Activated naive CD8-positive, alpha-beta T cell treated with anti-CD3 and anti-CD28 coated beads, Interleukin-2, amount 10 ng/mL, durations not matched to agents 7 days and 5 days (primary cell): ENCODE measurements at places on chromosomes 2 and 18. TPM values are rescaled to one million over a fixed set of nuclear protein-coding genes. Genes with fewer than 3 reads are reported as not detected.

- DNase-seq, result no peak
These were observed 269.2 kb downstream of the LRATD1 start for GRCh38 chr2:14901737-14902136.

GRCh38 chr2:76861708-76862107, 660.5 kb downstream of the LRRTM4 start:
- no peak for DNase-seq

GRCh38 chr18:50697509-50697908, 122.3 kb downstream of the MRO start:
- DNase-seq, result no peak

DNA sequence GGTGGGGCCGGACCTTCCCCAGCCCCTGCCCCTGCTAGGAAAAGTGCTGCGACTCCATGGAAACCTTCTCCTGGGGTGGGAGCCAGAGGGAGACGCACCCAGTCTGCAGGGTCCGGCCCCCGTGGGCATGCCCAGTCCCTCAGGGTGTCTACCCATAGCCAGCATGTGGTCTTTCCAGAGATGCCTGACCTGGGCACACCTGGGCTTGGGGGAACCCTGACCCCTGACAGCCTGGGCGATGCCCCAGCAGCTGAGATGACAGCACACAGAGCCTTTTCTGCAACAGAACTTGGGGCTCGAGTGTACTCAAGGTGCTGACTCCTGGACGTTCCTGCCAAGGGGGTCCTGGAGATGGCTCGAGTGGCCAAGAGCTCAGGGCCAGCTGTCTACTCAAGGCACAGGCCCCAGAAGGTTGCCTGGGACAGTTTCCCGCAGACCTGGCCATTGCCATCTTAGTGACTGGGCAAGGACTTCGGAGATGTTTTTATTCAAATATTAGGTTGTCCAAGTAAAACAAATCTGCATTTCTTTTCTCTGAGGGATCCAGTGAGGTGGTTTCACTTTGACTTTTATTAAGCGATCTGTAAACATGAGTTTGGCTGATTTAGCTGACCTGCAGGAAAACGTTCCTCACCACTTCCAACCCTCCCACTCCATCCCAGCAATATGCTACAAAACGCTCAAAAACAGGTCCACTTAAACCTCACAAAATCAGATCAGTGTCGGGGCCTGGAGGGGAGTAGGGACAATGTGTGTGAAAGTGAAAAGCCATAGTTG, 228.0 kb downstream of the EIPR1 start:
- no peak for DNase-seq

DNA sequence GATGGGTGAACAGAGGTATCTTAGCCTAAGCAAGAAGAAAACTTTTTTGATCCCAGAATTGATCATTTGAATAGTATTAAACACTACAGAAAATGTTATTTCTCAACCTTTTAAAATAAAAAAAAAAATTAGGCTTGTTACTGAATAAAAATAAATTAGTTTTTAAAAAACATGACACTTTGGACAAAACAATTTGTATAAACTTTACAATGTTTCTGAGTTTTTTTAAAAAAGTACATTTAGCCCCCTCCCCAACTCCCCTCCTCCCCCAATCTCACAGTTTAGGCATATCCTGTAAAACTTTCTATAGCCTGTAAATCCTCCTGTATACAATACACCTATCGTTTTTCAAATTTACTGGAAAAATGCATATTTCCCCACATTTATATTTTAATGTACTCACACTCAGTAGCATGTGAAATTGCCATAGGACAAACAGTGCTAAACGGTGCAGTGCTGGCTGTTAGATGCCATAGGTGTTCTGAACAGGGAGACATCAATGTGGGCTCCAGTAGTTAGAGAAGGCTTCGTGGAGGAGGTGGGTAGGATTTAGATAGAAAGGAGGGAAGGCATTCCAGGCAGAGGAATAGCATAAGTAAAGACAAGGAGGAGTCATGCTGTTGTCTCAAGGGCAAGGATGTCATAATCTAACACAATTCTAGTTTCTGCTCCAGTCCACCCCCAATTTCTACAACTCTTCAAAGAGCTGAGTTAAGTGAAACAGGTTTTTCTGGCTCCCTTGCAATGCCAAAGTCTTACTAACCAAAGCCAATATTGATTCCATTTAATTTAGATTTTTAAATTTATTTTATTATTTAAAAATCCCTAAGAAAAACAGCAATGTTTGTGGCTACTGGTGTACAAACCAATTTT, 50.9 kb downstream of the SP3 start:
- no peak for DNase-seq

DNA sequence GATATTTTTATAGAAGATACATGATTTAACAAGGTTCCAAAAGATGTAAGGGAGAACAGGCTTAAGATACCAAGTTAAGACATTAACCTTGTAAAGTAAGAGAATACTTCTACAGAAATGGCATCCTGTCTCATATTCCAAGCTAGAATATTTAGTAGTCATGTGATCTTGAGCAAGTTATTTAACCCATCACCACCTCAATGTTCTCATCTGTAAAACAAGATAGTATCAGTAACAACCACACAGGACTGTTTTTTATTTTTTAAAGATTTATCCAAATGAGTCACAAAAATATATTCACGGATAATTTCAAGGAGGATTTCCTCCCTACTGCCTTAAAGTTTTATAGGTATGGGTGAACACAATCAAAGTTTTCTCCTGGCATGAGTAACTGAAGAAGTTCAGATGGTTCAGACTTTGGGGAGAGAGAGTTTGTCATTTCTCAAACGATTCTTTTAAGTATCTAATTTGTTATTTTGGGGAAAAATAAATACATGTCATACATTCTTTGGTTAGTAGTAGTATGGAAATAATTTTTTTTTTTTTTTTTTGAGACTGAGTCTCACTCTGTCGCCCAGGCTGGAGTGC, 25.9 kb downstream of the ROCK1 start:
- DNase-seq, result no peak

DNA sequence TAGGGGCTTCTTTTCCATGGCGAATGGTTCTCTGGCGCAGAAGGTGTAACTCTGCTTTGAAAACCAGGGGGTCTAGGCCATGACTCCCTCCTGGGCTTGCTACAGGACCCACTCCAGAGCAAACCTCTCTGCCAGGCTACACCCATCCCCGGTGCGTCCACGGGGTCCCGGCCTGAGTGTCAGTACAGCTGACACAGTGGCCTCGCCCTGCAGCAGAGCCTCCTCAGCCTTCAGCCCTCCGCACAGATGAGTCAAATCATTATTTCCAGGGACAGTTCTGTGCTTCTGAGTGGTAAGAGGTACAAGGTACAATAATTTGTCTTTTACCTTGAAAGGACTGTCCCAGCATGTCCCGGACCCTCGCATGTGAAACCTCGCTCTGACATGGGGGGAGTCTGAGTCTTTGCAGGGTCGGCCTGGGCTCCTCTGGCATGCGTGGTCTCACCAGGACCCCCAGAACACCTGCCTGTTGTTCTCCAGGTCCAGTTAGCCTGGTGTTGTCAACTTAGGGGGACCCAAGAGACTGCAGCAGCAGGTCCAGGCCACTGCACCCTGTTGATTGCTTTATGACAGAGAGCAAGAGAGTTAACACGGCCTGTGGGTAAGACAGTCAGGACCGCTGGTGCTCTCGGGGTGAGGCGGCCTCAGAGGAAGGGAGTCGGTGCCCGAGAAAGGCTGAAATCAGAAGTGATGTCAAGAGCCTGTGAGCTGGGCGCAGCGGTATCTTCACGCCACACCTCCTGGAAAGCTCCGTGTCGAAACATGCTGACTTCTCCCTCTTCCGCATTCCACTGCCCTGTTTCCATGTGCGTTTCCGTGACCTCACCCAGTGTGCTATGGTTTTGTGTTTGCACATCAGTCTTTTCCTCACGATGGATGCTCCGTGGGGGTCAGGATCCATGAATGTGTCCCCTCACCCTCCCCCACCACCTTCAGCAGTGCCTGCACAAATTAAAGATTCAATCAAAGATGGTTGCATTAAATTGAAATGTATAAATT, 340.1 kb downstream of the EIPR1 start:
- no peak for DNase-seq

DNA sequence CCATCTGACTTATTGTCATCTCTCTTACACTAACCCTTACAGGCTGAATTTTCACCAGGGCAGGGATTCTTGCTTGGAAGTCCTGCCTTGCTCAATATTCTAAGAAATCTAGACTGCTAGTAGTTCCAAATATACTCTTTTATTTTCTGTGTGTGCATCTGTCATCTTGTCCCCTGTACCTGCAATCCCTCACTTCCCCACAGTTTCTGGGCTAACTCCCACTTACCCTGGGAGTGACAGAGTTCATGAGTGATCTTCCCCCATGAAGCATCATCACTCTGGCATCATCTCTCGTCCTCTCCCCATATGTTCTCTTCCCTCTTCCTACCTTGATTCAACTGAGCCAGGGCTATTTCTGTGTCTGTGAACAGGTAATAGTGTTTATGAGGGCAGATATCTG, 35.7 kb downstream of the HNMT start:
- DNase-seq, result no peak

Gene CYP26B1
- total RNA-seq, result not detected

Gene NTSR2
- total RNA-seq, result not detected
